ENCODE measurements at places on chromosomes 2 and 18.

DNA sequence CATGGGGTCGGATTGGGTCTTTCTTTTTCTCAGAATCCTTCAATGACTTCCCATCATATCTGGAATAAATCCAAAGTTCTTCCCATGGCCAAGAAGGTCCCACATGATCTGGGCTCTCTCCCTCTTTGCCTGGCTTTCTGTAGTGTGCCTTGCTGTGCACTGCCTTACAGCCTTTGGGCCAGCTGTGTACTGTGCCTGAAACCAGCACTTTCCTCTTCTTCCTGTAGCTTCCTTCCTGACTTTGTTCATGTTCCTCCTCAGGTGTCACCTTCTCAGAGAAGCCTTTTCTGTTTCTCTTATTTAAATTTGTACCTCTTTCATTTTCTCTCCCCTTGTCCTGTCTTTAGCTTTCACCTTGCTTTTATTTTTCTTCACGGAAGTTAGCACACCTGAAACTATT, 4.3 kb upstream of the CDCA7 start:
- no peak for DNase-seq

DNA sequence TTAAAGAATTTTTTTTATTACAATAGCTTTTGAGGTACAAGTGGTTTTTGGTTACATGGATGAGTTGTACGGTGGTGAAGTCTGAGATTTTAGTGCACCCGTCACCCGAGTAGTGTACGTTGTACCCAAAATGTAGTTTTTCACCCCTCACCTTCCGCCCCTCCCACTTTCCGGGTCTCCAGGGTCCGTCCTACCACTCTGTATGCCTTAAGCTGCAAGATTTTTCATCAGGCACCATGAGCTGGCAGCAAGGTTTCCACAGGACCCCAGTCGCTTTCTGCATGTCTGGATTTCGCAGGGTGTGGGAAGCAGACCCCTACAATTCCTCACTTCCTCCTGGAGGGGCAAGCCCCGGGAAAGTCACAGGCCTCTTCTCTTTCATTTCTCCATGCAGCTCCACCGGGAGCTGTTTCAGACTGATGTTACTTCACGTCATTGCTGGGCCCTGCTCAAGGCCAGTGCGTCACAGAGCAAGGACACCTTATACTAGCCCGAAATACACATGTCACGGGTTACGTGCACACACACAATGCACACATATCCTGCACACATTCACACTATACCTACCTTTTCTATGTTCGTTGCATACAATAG, 179.1 kb downstream of the ZFP36L2 start:
- DNase-seq, result no peak

- no peak for DNase-seq
These were observed 50.1 kb upstream of the PIEZO2 start for GRCh38 chr18:11199477-11199876.

GRCh38 chr2:54313147-54313546, 57.1 kb upstream of the TSPYL6 start:
- no peak for DNase-seq

DNA sequence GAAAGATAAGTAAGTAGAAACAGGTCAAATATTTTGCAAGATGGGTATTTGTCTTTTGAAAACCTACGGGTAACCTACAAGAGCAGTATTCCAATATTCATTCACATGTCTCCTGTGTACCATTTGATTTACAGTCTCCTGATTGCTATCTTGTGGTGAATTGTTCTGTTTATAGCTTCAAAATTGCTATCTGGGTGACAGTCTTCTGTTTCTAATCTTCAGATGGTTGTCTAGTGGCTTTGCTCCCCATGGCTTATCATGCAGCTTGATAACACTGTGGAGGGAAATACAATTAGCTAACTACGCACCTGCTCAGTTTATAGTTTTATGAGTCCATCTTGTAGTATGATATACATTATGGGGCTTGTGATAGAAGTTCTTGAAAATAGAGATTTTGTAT, 816.8 kb downstream of the CPS1 start:
- DNase-seq, result no peak

- peak; percentile 75 for DNase-seq
These were observed 35.5 kb downstream of the PNO1 start for GRCh38 chr2:68193144-68193543.

- no peak for DNase-seq
These were observed 108.2 kb upstream of the RAB12 start for GRCh38 chr18:8501044-8501443.

DNA sequence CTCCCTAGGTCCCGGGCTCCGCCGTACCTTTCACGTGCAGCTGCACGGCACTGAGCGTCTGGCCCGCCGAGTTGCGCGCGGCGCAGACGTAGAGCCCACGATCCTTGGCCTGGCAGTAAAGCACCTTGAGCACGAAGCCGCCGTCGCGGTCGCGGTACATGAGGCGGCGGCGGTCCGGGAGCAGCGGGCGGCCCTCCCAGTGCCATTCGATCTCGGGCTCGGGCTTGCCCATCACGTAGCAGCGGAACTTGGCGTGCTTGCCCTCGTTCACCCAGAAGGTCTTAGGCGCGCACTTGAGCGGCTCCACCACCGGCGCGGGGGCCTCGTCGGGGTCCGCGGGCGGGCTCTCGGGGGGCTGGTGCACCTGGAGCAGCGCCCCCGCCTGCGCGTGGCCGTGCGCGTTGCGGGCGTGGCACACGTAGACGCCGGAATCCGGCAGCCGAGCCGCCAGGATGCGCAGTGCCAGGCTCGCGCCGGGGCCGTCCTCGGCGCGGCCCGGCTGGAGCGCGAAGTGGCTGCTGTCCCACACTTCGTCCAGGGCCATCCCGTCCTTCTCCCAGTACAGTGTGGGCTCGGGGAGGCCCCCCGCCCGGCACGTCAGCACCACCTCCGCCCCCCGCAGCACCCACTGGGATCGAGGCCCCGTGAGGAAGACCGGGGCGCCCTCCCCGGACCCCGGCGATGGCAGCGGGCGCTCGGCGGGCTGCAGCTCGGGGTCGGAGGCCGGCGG, 980 bp downstream of the OBSL1 start:
- no peak for DNase-seq

DNA sequence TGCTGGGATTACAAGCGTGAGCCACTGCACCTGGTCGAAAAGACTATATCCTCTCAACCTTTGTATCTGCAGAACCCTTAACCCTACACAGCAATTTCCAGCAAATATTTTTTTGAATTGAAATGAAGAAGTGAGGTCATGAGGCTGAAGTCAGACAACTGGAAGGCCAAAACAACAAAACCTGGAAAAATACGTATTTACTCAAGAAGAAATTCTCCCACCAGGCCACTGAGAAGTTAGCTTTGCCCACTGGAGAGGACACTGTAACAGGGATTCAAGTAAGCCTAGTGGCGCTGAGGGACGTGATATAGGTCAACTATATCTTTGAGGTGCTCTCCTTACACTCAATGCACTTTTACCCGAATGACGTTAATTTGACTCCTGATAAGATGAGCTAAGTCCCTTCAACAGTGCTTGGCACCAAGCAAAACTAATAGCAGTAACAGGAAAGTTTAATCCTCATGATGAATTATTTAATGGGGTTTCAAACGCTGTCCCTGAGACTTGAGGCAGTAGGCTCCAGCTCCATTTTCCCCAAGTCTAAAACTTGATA, 1.9 kb downstream of the HDLBP start:
- no peak for DNase-seq

GRCh38 chr18:22032392-22032961, 136.9 kb upstream of the GATA6 start:
- peak; percentile 99 for DNase-seq

DNA sequence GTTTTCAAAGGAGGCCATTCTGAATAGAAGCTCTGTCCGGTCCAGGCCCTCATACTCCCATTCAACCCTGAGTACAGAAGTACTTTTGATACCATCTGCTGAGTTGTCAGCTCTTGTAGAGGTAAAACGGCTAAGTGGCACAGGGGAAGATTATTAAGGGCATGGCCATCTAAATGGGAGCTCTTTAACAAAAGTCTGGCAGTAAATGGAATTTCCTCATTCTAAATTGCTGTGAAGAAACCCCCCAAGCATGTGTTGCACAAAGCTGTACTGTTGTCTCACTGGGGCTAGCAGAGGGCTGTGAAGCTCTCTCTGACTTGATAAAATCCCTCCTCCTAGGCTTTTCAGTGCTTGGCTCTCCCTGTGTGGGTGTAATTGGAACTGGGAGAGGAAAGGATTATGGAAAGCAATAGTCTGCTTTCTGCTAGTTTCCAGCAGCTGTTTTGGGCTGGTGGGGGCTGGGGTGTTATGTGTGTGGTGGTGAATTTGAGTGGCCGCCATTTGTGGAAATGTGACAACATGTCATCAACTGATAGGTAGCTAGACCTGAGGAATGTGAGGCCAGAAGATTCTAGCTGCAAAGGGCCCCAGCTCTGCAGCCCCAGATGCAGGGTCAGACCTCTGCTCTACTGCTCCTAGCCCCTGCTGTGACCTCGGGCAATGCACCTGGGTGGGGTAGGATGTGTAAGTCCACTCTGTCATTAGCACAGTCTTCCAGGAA, 65.1 kb downstream of the MAP4K4 start:
- no peak for DNase-seq

GRCh38 chr18:37419315-37419714, 146.3 kb downstream of the CELF4 start:
- DNase-seq, result peak; percentile 1

DNA sequence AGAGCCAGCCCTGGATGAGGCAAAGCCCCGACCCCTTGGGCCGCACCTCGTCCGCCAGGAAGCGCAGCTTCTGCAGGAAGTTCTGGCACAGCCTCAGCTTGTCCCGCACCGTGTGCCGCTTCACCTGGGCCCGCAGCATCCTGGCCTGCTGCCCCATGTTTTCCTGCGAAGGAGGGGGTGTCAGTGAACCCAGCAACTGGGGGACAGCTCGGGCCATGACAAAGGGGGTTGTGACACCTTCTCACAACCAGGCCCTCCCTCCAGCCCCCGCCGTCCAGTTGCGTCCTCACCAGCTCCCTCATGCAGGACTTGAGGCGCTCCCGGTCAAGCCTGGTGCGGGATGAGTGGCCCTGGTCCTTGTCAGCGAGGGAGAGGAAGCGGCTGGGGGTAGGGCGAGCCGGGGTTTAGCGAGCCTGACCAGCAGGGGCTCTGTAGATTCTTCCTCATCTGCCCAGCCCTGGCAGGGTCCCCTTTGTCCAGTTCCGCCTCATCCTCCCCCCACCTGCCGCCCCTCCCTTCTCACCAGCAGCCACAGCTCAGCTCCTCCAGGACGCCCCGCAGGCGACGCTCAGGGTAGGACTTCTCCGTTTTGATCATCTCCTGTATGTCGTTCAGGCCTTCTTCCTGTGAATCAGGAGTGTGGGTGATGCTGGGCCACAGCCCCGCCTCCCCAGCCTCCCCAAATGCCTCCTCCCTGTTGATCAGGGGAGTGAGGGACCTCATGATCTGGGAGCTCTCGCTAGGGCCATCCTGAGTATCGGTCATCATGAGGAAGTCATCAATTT, 606 bp downstream of the OTOF start:
- DNase-seq, result no peak

DNA sequence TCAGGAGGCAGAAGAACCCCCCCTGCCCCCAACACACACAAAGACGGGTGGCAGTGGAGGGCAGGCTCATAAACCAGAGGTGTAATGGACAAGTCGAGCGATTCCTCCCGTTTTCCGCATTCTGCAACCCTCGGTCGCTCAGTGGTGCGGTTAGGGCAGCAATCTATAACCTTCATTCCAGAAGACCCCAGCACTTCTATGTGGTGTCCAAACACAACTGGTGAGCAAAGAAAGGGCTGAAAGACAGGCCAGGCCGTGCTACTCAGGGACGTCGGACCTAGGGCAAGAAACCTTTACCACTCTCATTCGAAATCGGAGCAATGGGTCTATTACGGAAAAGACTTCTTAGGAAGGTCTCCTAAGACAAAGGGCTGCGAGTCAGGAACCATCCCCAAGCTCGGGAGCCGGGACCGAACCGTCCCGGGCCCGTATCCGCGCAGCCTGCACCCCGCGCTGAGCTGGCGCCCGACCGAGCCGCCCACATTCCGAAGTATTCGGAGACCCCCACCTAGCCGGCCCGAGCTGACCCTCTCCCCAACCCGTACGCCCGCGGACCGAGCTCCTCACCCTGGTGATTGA, 568 bp downstream of the ARL5A start:
- DNase-seq, result peak; percentile 25

DNA sequence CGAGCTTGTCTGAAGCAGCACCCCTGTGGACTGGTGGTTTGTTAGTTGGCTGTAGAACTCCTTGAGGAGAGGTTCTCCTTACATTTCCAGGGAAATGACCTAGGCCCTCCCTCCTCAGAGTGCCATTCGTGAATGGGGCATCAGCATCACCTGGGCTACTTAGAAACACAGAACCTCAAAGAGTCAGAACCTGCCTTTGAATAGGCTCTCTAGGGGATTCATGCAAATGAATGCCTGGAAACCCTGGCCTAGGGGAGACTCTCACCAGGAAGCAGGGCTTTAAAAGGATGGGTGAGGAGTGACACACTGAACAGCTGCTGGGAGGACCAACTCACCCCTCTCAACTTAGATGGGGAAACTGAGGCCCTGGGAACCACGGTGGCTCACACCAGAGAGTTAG, 2.1 kb upstream of the MOCOS start:
- no peak for DNase-seq

DNA sequence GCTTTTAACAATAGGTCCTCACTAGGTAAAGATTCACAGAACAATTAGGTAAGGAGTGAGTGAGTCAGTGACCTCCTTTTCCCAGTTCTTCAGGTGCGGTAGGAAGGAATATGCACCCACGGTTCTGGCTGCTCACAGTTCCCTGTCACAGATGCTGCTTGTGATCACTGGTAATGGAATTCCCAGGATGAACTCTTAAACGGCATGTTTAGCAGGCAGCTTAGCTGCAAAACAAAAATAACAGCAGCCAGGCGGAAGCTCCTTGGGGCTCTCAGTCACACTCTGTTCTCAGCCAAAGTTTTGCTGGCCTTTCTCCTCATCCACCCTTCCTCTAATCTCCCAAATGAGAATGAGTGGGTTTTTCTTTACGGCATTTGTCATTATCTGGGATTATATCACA, 274.5 kb downstream of the MYT1L start:
- DNase-seq, result no peak

- DNase-seq, result no peak
These were observed 141.2 kb upstream of the TACR1 start for GRCh38 chr2:75340560-75340959.

GRCh38 chr2:40034198-40034597, 255.1 kb upstream of the THUMPD2 start:
- DNase-seq, result peak; percentile 87
